ENCODE measurements at places on chromosomes 11 and 22.

GRCh38 chr11:120867024-120867423, 156.9 kb upstream of the TBCEL start:
- no peak for DNase-seq

GRCh38 chr11:121141066-121141465, 40.0 kb downstream of the TECTA start:
- no peak for DNase-seq

- DNase-seq: no peak
These were observed 105.1 kb downstream of the CHST1 start for GRCh38 chr11:45560155-45560912.

GRCh38 chr11:38131535-38131934, 1533.5 kb upstream of the RAG2 start:
- no peak for DNase-seq

DNA sequence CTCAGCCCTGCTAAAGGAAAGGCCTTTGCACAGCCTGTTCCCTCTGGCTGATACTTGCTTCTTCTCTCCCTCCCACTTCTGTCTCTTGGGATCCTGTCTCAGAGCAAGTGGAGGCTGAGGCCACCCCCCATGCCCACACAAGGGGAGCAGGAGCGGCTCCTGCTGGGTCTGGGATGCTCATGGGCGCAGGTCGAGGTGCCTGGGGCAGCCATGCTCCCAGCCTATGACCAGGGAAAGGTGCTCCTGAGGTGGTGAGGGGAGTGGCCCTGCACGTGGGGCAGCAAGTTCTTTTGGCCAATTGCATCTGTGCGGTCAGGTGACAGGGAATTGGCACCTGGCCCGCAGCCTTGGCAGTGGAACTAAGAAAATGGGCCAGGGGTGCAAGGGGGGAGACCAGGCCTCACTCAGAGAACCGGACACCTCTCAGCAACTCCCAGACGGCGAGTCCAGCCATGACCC, 1.5 kb downstream of the MAPK11 start:
- DNase-seq: no peak

DNA sequence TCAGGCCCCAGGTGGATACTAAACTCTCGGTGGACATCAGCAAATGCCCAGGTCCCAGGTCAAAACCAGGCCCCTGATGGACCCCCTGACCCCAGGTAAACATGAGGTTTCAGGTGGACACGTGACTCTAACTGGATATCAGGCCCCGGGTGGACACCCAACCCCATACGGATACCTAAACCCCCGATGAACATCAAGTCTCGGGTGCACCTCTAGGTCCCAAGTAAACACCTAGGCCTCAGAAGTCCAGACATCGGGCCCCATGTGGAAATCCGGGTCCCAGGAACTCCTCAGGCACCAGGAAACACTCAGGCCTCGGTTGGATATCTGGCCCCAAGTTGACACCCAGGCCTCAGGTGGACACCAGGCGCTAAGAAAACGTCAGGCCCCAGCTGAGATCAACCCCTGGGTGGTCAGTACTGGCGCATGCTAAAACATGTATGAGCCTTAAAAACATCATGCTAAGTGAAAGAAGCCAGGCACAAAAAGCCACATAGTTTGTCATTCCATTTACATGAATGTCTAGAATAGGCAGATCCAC, 54.4 kb upstream of the SEPTIN5 start:
- DNase-seq: no peak

DNA sequence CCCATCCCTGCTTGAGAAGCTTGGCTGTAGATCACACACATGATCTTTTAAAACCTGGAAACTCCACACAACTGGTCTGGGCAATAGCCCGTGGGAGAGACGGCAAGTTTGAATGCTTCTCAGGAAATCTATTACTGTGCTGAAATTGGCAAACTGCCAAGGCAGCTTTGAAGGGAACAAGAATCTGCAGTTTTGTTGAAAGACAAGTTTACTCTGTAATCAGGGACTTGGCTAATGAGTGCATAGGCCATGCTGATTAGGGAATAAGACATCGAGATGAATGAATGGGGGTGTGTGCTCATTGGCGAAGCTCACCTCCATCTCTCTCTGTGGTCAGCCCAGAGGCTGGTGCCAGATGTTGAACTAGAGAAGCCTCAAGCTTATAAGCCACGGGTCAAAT, 218.8 kb downstream of the HIPK3 start:
- no peak for DNase-seq

DNA sequence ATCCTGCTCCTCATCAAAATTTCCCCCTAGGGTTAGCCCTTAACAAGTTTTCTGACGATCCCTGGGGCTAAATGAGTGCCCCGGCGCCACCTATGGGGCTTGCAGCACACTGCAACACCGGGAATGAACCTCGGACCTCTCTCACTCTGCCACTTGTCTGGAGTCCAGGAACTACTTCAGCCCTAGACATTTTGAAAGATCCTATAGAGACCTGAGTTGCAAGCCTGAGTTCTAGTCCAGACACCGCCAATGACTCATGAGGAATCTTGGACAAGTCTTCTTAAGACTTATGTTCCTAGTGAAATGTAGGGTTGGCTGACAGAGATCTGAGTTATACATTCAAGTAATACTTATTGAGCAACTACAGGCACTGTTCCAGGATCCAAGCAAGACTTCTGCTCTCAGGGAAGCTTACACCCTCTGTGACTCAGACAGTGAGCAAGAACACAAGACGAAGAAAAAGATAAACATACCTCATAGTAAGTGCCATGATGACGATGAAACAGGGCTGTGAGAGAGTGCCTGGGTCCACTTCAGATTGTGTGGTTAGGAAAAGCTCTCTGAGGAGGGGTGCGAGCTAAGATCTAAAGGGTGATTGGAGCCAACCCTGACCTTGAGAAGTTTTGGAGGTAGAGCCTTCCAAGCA, 10.2 kb upstream of the STK33 start:
- peak; percentile 26 for DNase-seq

GRCh38 chr22:29002603-29003002, 59.0 kb downstream of the C22orf31 start:
- DNase-seq: no peak

GRCh38 chr22:36211237-36211861, 9.7 kb upstream of the APOL4 start:
- DNase-seq: no peak

- DNase-seq: no peak
These were observed 81.3 kb downstream of the CTNND1 start for GRCh38 chr11:57842873-57843272.

DNA sequence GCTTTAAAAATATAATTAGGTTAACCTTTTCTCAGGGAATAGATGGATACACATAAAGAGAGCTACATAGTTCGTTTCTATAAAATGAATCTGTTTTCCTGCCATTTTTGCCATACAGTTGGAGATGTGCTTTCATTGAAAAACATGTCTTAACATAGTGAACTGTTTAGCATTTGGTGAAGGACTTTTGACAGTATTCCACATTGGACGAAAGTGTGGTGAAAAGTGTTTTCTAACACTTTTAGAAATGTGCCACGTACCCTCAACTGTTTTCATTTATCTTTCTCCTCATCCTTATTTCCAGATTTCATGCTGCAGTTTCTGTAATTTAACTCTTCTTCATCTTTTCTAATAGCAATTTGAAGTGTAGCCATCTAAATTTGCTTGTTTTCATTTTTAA, 249.1 kb upstream of the MTNR1B start:
- DNase-seq: no peak

DNA sequence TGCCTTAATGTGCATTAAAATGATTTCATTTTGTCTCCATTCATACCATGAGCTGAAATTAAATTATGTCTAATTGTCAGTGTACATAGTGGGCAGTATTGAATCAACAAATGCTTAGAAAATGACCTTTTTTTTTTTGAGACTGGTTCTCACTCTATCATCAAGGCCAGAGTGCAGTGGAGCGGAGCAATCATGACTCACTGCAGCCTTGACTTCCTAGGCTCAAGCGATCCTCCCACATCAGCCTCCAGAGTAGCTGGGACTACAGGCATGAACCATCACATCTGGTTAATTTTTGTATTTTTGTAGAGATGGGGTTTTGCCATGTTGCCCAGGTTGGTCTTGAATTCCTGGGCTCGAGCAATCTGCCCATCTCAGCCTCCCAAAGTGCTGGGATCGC, 117.0 kb upstream of the BLID start:
- DNase-seq: no peak

- no peak for DNase-seq
These were observed 53.2 kb downstream of the ALX4 start for GRCh38 chr11:44256673-44257291.

DNA sequence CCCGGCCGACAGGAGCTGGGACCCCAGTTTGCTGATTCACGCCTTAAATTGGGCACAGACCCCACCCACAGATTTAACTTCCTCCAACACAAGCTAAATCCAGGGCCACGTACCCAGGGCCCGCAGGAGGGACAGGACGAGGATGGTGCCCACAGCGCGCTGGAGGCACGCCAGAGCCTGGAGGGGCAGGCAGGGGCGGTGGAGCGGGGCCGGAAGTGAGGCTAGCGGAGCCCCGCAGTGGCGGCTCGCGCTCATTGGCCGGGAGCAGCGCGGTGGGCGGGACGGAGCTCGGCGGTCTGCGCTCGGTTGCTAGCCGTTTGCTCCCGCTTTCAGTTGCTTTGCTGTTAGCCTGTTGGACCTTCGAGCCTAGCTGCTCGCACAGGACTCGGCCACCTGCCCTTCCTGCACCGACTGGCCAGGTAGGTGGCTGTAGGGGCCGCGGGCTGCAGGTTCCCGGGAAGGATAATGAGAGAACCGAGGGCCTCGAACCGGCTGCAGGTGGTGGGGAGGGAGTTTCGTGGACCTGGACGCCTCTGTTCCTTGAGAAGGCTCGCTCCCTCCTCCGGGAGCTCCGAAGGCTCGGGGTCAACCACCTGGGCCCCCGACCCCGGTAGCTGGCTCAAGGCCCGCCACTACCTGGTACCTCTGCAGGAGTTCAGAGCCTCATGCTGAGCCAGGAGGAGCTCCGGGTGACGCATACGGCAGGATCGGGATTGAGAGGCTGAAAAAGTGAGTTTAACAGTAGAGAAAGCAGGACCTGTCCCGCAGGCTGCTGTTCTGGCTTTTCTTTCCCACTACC, at the start of gene CCDC134:
Gene CCDC134, plus strand, starts transcription at position 332 of the 799 bp plus-strand sequence. CDS start 8,212 bp downstream, outside the sequence.
- peak; percentile 91 for DNase-seq

DNA sequence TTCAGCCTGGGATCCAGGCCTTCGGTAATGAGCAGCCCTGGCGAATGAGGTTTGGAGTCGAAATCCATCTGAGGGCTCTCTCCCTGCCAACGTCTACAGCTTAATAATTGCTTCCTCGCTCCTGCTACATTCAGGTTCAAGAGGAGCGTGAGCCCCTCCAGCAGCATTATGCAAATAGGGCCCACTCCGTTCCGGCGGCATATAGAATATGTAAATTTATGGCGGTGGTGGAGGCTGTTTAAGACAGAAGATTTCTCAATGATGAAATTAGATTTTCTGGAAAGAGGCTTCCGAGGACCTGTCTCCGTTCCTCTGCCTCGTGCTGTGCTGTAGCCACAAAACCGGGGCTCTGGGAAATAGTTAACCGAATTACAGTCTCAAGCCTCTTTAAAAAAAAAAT, 402.8 kb downstream of the MIAT start:
- no peak for DNase-seq

DNA sequence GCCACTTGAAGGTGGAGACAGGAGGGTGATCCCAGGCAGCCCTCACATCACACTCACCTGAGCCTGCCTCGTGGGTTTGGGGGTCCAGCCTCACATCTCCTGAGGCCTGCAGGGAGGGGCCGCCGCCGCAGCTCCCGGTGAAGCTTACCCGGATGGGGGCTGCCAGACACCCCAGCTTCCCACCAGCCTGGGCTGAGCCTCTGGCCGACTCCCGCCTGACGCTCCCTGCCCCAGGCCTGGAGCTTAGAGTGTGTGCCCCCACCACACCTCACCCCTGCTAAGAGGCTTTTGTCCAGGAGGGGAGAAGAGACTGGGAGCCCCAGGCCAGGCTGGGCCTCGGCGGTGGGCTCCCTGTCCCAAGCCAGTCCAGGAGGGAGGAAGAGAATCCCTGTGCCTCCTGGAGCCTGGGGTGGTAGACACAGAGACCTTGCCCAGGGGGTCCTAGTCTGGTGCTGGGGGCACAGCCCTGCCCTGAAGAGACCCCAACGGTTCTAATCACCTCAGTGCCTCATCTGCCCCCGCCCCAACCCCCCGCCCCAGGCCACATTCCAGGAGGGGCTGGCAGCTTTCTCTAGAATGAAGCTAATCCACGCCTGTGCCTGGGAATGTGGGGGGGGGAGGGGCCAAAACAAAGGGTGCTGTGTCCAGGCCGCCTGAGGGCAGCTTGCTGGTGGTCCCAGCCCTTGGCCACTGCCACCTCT, at the start of gene SLC16A8:
Gene SLC16A8, minus strand, starts transcription at position 254 of the 701 bp plus-strand sequence. CDS start 1,311 bp downstream, outside the sequence.
- no peak for DNase-seq

DNA sequence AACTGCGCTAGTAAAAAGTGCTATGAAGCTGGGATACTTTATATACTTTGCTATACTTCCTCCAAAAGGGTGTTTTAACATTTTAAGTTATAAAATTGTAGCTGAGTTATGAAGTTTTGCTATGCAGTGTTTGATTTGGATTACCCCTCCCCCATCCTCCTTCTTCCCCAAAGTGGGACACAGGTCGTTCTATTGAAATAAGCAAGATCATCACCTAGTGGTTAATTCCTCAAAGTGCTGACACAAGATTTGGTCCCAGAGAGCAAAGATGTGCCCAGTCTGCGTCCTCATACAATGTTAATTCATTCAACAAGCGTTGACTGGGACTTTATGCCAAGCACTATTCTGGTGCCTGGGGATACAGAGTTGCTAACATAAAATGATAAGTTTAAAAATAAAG, 78.5 kb downstream of the SPON1 start:
- DNase-seq: no peak

GRCh38 chr11:109155291-109155690, 266.7 kb upstream of the C11orf87 start:
- DNase-seq: no peak

DNA sequence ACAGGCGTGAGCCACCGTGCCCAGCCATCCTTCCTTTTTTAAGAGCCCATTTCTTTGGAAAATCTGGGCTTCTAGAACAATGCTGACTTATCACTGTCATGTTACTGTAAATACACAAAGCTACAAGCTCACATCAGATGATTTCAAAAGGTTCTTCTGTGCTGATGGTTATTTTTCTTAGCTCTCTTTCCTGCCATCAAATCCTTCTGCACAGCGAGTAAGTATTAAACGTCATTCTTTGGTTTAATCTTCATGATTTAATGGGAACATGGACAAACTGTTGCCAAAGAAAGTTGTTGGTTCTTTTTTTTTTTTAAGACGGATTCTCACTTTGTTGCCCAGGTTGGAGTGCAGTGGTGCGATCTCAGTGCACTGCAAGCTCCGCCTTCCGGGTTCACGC, 43.3 kb upstream of the NUP50 start:
- DNase-seq: no peak

Measured in stimulated activated CD4-positive, alpha-beta T cell treated with anti-CD3 and anti-CD28 coated beads, Interleukin-12 subunit alpha, Interleukin-12 subunit beta, amount 100 ng/mL, for 24 hours (primary cell).